CD4-positive, CD25-positive, alpha-beta regulatory T cell (primary cell): ENCODE measurements at places on chromosomes 1 and 21. TPM values are rescaled to one million over a fixed set of nuclear protein-coding genes. Genes with fewer than 3 reads are reported as not detected.

CASQ2 gene
- total RNA-seq, result not detected

KCNK1 gene
- 0.99 TPM for total RNA-seq

KRTAP13-2 gene
- not detected for total RNA-seq

KCNE1 gene
- 0.49 TPM for total RNA-seq

CD1D gene
- total RNA-seq, result not detected

TENT5C gene
- total RNA-seq, result 324 TPM

ZNHIT6 gene
- total RNA-seq, result 16.4 TPM

NUDT4B gene
- total RNA-seq, result not detected

G0S2 gene
- total RNA-seq, result not detected

IVL gene
- not detected for total RNA-seq

OR6K3 gene
- total RNA-seq, result not detected

- H3K36me3 ChIP-seq, result no peaks in the 10 kb centered on the region
- no peak overlapping the region for H3K27ac ChIP-seq
Observed at GRCh38 chr1:18831656-18832055, 27.8 kb downstream of the TAS1R2 start.

DNA sequence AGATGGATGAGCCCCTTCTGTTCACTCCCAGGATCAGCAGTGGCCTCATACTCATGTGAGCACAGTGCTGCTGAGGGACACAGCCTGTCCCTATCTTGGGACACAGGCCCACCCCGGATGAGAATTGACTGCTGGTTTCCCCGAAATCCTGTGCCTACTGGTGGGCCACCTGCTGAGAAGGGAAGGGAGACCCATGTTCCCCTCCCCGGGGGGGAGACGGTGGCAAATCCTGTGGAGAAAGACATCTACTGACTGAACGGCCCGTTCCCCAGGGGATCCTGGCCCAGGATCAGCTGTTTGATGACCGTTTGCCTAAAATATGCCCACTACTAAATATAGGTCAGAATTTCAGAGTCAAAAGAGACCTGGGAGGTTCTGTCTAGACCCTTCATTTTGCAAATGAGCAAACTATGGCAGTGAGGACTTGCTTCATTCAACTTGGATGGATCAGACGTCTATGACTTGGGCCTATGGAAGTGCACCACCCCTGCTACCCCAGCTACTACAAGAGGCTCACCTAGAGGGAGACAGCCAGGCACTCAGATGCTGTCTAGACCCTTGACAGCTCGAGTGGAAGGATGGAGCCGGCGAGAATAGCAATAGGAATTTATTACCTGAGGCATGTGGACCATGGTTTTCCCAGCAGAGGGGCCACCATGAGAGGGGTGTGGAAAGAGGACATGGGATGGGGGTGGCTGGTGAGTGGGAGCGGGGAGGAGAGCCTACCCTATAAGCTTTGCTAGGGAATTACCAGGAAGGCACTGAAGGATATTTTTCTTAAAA lies 15.6 kb upstream of the THEMIS2 start:
- peaks cover 4% of the 10 kb centered on the region for H3K4me1 ChIP-seq
- H3K4me3 ChIP-seq, result no peak overlapping the region
- DNase-seq, result no peak
- peaks cover 1% of the 10 kb centered on the region for H3K36me3 ChIP-seq

- peaks cover 34% of the 10 kb centered on the region for H3K4me1 ChIP-seq
- no peaks in the 10 kb centered on the region for H3K36me3 ChIP-seq
- no peak overlapping the region for H3K4me3 ChIP-seq
- DNase-seq, result no peak
Observed at GRCh38 chr1:226880372-226881287, 10.2 kb downstream of the PSEN2 start.

GRCh38 chr1:195580988-195581387 lies 1027.3 kb downstream of the KCNT2 start:
- no peaks in the 10 kb centered on the region for H3K27me3 ChIP-seq
- H3K27ac ChIP-seq, result no peak overlapping the region
- no peaks in the 10 kb centered on the region for H3K36me3 ChIP-seq
- no peaks in the 10 kb centered on the region for H3K4me1 ChIP-seq
- H3K4me3 ChIP-seq, result no peak overlapping the region

GRCh38 chr1:247812637-247813036 lies 11.3 kb downstream of the OR14A16 start:
- no peaks in the 10 kb centered on the region for H3K27me3 ChIP-seq
- no peak for DNase-seq
- no peaks in the 10 kb centered on the region for H3K4me1 ChIP-seq
- H3K27ac ChIP-seq, result no peak overlapping the region
- H3K4me3 ChIP-seq, result no peak overlapping the region

DNA sequence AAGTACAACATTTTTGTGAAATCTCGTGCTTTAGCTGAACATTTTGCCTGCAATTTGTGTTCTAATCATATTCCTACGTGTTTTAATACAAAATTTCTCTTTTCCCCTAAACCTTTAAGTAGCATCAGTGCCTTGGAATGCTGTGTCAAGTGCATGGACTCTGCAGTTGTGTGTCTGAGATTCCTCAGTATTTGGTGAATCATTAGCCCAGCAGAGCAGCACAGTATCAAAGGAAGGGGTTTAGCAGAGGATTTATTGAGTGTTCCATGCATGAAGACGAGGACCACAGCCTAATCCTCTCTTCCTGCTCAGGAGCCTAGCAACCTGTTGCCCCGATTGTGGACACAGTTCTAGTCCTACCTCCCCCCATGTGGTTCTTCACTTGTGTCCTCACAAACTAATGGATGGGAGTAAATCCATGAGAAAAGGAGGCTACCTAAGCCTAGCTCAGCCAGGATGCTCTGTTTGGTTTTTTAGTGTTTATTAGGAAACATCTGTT lies 29.3 kb upstream of the PCP4 start:
- H3K36me3 ChIP-seq, result no peaks in the 10 kb centered on the region
- no peak overlapping the region for H3K4me3 ChIP-seq
- no peak for DNase-seq
- H3K27me3 ChIP-seq, result no peaks in the 10 kb centered on the region
- H3K4me1 ChIP-seq, result no peaks in the 10 kb centered on the region
- H3K27ac ChIP-seq, result no peak overlapping the region

GRCh38 chr1:208332774-208333126 lies 88.6 kb upstream of the PLXNA2 start:
- no peak overlapping the region for H3K4me3 ChIP-seq
- no peaks in the 10 kb centered on the region for H3K4me1 ChIP-seq
- no peaks in the 10 kb centered on the region for H3K27me3 ChIP-seq
- H3K27ac ChIP-seq, result no peak overlapping the region

DNA sequence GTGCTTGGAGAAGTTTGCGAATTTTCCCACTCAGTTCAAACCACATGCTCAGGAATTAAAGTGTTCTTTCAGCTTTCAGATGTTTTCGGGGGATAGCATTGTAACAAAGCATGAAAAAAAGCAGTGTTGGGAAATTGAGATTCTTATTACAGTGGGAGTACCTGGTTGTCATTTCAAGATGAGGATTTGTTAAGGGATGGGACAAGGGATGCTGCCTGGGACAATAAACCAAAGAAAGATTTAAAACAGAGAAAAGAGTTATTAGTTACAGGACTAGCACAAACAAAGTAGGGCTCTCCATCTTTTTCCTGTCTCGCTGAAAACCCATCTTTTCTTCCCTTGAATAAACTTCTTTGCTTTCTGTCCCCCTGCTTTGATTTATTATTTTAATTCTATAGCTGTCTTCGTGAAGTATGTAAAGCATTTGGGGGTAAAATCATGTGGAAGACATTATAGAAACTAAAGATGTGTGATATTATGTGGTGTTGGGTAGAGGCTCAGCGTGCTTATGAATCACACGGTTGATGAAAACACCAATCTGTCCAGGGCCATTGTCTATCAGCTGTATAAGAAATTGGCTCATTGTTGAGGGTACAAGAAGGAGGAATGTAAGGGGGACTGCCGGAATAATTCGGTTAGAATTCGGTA lies 277.6 kb downstream of the KIF26B start:
- H3K4me3 ChIP-seq, result no peak overlapping the region
- H3K27ac ChIP-seq, result no peak overlapping the region
- no peaks in the 10 kb centered on the region for H3K4me1 ChIP-seq
- no peak for DNase-seq

- DNase-seq, result no peak
- H3K36me3 ChIP-seq, result no peaks in the 10 kb centered on the region
- no peaks in the 10 kb centered on the region for H3K4me1 ChIP-seq
- peaks cover 8% of the 10 kb centered on the region for H3K27me3 ChIP-seq
- H3K4me3 ChIP-seq, result no peak overlapping the region
- H3K27ac ChIP-seq, result no peak overlapping the region
Observed at GRCh38 chr21:38503583-38503982, 5.3 kb upstream of the ERG start.

GRCh38 chr1:43199093-43199726 lies 27.1 kb downstream of the CFAP57 start:
- no peak overlapping the region for H3K4me3 ChIP-seq
- no peaks in the 10 kb centered on the region for H3K4me1 ChIP-seq
- H3K27me3 ChIP-seq, result peaks cover 4% of the 10 kb centered on the region
- H3K27ac ChIP-seq, result no peak overlapping the region

DNA sequence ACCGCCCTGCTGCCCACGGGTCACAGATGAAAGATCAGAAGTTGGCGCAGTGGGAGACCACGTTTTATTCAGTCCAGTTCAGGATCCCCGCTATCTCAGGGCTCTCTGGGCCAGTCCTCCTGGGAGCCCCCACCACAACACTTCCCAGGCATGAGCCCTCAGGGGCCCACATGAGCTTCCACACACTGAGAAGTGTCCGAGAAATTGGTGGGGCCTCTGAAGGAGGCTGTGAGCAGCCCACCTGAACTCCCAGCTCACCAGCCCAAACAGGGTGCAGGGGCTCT lies 12.1 kb downstream of the TRIM46 start:
- no peaks in the 10 kb centered on the region for H3K4me1 ChIP-seq
- no peak overlapping the region for H3K27ac ChIP-seq
- H3K36me3 ChIP-seq, result no peaks in the 10 kb centered on the region
- no peak overlapping the region for H3K4me3 ChIP-seq
- no peak for DNase-seq
- no peaks in the 10 kb centered on the region for H3K27me3 ChIP-seq

DNA sequence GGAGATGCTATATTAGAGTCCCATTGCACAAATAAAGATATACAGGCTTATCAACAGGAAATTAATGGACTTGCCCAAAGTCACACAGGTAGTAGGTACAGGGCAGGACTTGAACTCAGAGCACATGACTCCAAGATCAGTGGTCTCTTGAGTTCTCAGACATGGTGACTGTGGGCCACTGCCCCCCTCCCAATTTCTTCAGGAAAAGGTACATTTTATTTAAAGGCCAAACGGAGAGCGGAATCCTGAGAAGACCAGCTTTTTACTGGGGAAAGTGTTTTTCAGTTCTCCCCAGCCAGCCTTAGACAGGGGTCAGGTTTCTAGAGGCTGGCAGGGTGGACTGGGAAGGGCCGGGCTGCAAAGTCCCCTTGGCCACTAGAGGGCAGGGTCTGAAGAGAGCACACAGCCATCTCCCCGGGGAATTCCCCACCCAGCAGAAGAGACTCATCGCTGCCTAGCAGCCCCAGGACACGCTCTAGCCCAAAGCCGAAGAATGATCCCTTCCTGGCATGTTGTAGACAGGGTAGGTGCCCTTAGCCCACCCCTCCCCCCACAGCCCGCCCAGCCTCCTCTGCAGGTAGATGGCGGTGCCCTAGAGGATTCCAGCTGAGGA lies 29.7 kb downstream of the ACP6 start:
- H3K36me3 ChIP-seq, result no peaks in the 10 kb centered on the region
- DNase-seq, result peak; percentile 82
- peaks cover 10% of the 10 kb centered on the region for H3K4me1 ChIP-seq
- H3K27ac ChIP-seq, result no peak overlapping the region
- H3K27me3 ChIP-seq, result no peaks in the 10 kb centered on the region

- no peak for DNase-seq
- no peaks in the 10 kb centered on the region for H3K27me3 ChIP-seq
- H3K36me3 ChIP-seq, result no peaks in the 10 kb centered on the region
- H3K27ac ChIP-seq, result no peak overlapping the region
- no peak overlapping the region for H3K4me3 ChIP-seq
Observed at GRCh38 chr1:200542162-200542561, 78.4 kb downstream of the KIF14 start.

GRCh38 chr1:185421485-185422107 lies 104.6 kb upstream of the IVNS1ABP start:
- H3K4me3 ChIP-seq, result no peak overlapping the region
- no peaks in the 10 kb centered on the region for H3K36me3 ChIP-seq
- H3K27me3 ChIP-seq, result no peaks in the 10 kb centered on the region
- no peak for DNase-seq
- H3K27ac ChIP-seq, result no peak overlapping the region

GRCh38 chr1:103129255-103129654 lies 20.9 kb upstream of the COL11A1 start:
- no peak for DNase-seq
- H3K4me1 ChIP-seq, result no peaks in the 10 kb centered on the region
- no peak overlapping the region for H3K4me3 ChIP-seq
- H3K27me3 ChIP-seq, result no peaks in the 10 kb centered on the region
- H3K36me3 ChIP-seq, result no peaks in the 10 kb centered on the region

DNA sequence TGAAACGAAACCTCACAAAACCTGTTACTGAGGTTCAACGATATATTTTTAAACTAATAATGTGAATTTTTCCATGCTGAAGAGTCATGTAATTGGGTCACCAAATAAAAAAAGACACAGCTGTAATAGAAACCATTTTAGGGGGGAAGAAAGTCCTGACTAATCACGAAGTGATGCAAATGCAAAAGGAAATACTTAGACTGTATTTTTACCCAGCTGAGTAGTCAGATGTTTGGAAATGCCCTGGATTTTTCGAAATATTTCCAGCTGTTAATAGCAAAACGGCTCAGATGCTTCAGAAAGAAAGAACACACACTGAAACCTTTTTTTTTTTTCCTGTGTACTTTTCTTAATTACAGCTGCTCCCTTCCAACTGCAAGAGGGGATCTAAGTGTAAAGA lies 210.3 kb downstream of the SETD4 start:
- DNase-seq, result no peak
- H3K27ac ChIP-seq, result no peak overlapping the region
- no peaks in the 10 kb centered on the region for H3K4me1 ChIP-seq

DNA sequence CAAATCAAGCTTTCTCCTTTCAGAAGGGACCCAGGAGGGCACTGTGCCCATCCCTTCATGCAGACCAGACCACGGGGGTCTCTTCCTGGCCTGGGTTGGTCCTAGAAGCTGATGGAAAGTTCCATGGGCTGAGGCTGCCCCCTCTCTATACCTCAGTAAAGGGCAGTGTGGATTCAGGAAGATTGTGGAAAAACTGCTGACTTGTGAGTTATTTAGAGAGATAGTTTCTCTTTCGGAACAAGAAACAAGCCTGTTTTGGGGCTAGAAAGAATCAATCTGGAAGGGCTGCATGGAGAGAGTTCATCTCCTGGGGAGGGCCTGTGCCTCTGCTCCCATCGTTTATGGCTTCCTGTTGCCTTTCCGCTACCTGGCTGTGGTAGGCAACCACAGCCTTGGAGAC lies 803 bp downstream of the CHIT1 start:
- H3K27ac ChIP-seq, result no peak overlapping the region
- DNase-seq, result no peak
- peaks cover 3% of the 10 kb centered on the region for H3K27me3 ChIP-seq
- H3K4me1 ChIP-seq, result no peaks in the 10 kb centered on the region
- H3K4me3 ChIP-seq, result no peak overlapping the region

- H3K36me3 ChIP-seq, result no peaks in the 10 kb centered on the region
- no peak overlapping the region for H3K4me3 ChIP-seq
- H3K4me1 ChIP-seq, result no peaks in the 10 kb centered on the region
Observed at GRCh38 chr1:231721436-231721835, 94.8 kb downstream of the DISC1 start.
